ENCODE measurements at places on chromosomes 13 and 19. TPM values are rescaled to one million over a fixed set of nuclear protein-coding genes. Genes with fewer than 3 reads are reported as not detected.

The METTL21C gene
- not detected for total RNA-seq

The TMEM221 gene
- total RNA-seq = not detected

The SGCG gene
- not detected for total RNA-seq

The ZNF561 gene
- total RNA-seq = 32.4 TPM

The SYT5 gene
- total RNA-seq = not detected

The C19orf73 gene
- total RNA-seq = 2.5 TPM

The KLHL1 gene
- total RNA-seq = not detected

The ITGBL1 gene
- not detected for total RNA-seq

The GIPC1 gene
- 47.2 TPM for total RNA-seq

The DACH1 gene
- not detected for total RNA-seq

The FPR3 gene
- not detected for total RNA-seq

The LGALS13 gene
- total RNA-seq = not detected

The ZNF888 gene
- total RNA-seq = 6.6 TPM

The OR1I1 gene
- not detected for total RNA-seq

The COL4A2 gene
- not detected for total RNA-seq

The TMEM59L gene
- total RNA-seq = not detected

The ZNF559 gene
- 15.3 TPM for total RNA-seq

The ZNF229 gene
- total RNA-seq = 0.66 TPM

The ZNF418 gene
- 7.9 TPM for total RNA-seq

Data from activated naive CD4-positive, alpha-beta T cell treated with anti-CD3 and anti-CD28 coated beads, Interleukin-2, amount 10 ng/mL, durations not matched to agents 5 hours and 36 hours (primary cell).